ENCODE measurements at places on chromosomes 16 and 17. TPM values are rescaled to one million over a fixed set of nuclear protein-coding genes. Genes with fewer than 3 reads are reported as not detected.

Gene NPIPB2
- polyA plus RNA-seq, result 1.8 TPM

Gene NPIPB9
- polyA plus RNA-seq, result 1.8 TPM

Gene ABCC11
- 0.20 TPM for polyA plus RNA-seq

Gene EMP2
- polyA plus RNA-seq, result 58.9 TPM

Gene PLA2G10
- 0.71 TPM for polyA plus RNA-seq

Gene NRN1L
- 0.42 TPM for polyA plus RNA-seq

Gene IRF8
- 6.0 TPM for polyA plus RNA-seq

Gene OR1F1
- polyA plus RNA-seq, result not detected

Gene RNF222
- polyA plus RNA-seq, result 0.07 TPM

Gene SLC52A1
- 0.07 TPM for polyA plus RNA-seq

Gene PLCG2
- 7.7 TPM for polyA plus RNA-seq

Gene TIMP2
- 226 TPM for polyA plus RNA-seq

Gene UMOD
- polyA plus RNA-seq, result not detected

Gene PAGR1
- polyA plus RNA-seq, result 37.3 TPM

Gene C16orf92
- polyA plus RNA-seq, result not detected

Gene ANKRD40CL
- polyA plus RNA-seq, result 0.18 TPM

Gene SOX9
- 7.1 TPM for polyA plus RNA-seq
